Hypothalamus (tissue), 51 donors: ENCODE measurements at places on chromosomes 11 and 22.
A peak's percentile ranks its signal among the peaks of the same experiment; 100 is the strongest.

DNA sequence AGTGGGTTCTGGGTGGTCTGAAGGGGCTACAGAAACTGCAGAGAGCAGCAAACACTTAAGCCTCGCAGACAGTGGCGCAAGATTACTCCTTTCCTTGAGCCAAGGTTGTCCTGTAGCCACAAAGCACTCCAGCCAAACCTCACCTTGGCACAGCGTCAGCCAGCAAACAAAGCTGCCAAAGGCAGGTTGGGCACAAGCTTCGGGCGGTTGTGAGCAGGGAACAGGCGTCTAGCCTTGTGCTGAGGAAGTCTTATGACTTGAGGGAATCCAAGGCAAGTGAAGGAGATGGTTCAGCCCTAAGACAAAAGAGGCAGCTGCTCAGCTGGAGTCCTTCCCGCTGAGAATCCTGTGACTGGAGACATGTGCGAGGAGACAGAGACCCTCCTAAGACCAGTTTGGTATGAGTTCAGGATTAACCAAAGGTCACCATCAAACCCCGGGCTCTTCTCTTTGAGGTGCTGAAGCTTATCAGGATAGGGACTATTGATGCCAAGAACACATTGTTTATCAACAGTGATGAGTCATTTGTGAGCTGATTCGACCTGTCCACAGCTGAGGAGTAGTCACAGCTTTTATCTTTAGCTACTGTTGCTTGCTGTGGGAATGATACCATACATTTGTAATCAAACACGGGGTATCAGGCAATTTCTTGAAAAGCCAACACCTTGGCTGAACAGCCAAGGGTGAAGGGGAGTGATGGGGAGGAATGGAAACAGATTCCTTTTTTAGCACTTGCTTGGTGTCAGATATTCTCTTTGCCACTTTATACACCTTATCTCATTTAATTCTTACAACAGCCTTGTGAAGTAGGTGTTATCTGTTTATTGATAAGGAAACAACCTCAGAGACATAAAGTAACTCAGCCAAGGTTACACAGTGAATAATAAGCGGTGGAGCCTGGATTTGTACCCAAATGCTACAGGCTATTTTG, 4.6 kb downstream of the ADM start:
- peak; percentile 65 for DNase-seq

- no peak for DNase-seq
Observed at GRCh38 chr11:69180226-69180625, 24.5 kb downstream of the SMIM38 start.

DNA sequence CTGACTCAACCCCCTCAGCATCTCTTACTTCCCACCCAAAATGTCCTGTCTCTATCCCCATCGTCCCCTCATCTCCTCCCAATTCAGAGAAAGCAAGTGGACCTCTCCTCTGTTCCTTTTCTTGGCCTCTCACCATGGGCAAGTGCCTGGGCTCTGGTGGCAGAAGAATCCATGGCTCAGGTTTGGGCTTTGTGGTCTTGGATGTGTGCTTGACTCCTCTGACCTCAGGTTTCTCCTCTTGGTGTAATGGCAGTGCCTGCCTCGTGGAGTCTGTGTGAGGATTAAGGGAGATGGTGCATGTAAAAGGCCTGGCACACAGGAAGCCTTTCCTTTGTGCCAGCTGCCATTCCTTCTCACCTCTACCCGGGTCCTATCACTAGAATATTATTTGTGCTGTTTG, 3.2 kb downstream of the BMAL1 start:
- no peak for DNase-seq

- DNase-seq: no peak
Observed at GRCh38 chr11:70486026-70486415, 87.7 kb downstream of the CTTN start.

DNA sequence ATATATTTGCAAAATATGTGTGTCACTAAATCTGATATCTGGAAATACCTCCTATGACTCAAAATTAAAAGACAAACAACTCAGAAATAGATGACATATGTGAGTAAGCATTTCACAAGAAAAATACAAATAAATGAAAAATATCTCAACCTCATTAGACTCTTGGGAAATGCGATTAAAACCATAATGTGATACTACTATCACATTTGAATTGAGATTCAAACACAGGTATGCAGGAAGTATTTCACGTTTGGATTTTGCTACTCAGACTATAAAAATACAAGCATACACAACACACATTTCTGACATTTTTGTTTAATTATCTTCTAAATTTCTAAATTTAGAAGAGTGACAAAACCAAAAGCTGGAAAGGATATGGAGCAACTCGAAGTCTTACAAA, 811.9 kb upstream of the LRRC4C start:
- DNase-seq: no peak

DNA sequence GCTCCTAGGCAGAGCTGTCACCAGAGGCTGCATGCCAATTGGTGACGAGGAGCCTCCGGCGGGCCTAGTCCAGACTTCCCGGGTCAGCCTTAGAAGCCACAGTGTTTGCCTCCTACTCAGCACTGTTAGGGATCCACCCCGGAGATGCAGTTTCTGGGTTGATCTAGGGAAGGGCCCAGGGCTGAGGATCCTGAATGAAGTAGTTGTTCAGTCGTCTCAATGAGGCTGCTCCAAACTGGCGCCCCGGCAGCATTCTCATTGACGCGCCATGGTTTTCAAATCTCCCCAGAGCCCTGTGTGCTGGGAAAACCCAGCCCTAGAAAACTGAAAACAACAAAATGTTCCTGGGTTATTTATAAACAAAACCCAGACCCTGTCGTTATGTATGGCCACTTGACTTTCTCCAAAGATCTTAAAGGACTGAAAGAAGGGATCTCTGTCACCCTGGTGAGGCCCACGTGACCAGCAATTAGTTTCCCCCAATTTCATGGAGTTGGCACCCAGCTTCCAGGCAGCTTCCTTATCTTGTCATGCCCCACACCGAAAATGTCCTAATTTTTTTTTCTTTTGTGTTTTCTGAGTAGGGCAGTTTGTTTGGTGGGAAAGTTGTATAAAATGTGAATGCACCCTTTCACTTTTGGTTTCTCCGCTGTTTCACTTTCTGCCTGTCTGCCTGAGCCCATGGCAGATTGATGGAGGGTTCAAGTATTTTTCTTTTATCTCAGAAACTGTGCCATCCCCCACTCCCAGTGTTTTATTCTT, 2.0 kb upstream of the EHD1 start:
- DNase-seq: no peak

- DNase-seq: no peak
Observed at GRCh38 chr11:59273373-59273841, 60.7 kb upstream of the MPEG1 start.

DNA sequence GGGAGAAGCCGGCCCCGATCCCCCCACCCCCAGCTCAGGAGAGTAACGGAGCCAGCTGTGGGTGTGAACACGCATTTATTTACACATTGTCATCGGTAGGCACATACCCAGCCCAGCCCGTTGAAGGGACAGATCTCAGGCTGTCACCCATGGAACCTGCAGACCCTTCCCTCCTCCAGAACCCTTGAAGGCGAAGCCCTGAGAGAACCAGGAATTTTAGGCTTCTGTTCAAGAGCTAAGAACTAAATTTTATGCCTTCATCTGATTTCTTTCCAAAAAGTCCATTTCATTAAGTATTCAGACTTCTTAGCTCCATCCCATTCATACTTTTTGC, 379 bp upstream of the BRMS1 start:
- DNase-seq: no peak

DNA sequence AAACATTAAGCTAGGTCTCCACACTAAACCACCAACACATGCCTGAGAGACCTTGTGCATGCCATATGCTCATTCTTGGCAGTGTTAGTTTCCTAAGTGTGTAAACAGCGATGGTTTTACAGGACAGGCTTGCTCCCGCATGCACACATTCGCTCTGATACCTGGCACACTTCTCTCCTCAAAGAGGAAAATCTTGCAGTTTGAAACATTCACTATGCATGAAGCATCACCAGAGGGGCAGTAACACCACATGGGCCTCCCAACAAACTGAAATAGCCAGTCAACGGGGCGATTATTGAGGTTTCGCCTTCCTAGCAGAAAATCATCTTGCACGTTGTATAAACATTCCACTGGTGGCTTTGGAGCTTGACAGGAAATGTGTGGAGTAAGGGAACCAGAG, 52.6 kb downstream of the ABTB2 start:
- DNase-seq: no peak
